ENCODE measurements at places on chromosomes 5 and 9.

GRCh38 chr5:115813719-115814118 lies 2.7 kb downstream of the CDO1 start:
- peak; percentile 9 for DNase-seq

DNA sequence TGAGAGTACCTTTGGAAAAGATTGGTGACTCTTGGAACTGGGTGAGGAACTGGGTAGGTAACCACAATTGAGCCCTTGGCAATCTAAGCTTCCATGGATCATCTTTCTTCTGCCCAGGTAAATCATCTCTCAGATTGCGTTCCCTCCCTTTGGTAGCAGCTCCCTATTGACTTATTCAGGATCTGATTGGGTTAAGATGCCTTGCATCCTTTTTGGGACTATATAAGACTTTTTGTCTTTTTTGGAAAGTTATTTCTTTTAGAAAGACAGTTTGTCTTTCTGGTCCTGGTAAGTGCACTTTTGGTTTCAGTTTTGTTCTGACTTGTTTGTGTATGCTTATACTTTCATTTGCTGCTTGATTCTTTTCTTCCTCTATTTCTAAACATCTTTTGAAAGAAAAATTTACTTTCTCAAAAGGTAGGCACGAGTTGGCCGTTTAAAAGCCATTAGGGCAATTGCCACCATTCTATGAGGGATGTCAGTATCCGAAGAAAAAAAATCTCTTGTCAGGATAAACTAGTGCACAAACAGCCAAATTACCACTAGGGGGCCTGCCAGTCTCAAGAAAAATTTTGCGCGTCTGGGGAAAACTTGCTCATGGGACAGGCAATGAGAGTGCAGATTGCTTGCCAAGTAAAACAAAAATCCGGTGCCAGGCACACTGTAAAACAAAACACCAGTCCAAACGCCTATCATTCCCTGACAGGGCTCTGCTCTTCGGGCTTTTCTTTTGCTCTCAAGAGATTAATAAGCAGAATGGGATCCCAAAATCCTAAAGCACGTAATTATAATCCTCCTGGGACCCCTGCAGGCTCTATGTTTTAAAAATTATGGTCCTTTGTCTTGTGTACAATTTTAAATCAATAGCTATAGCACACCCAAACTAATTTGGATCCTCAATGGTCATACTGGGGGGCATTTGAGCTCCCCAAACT lies 12.8 kb downstream of the OR1J1 start:
- DNase-seq, result peak; percentile 74

GRCh38 chr9:96141128-96141474 lies 160.9 kb downstream of the HSD17B3 start:
- no peak for DNase-seq

DNA sequence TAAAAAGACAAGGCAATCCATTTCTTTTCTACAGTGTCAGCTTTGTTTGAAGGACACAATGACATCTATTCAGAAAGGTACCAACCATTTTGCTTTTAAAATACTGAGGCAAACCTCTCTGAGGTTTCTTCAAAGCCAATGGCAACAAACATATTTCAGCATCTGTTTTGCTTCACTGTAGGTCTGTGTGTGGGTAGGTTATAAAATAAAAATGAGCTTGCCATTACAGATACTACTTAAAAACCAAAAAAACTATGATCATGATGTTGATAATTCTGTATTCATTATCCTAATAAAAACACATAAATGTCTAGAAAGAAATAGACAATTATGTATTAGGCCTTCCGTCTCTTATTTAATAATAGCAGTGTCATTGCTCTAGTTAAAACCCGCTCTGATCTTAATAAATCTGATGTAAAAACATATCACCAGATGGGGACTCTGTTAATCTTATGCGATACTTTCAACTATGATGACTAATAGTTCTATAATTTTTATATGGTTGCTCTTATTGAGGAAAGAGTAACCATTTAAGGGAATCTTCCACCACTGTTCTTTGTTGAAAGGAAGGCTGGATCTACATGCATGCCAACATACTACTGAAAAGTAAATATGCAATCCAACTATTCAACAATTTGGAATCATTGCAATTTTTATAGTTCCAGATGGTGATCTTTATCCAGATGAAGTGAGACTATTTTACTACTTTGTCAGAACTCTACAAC lies 647.2 kb downstream of the PDE4D start:
- no peak for DNase-seq

DNA sequence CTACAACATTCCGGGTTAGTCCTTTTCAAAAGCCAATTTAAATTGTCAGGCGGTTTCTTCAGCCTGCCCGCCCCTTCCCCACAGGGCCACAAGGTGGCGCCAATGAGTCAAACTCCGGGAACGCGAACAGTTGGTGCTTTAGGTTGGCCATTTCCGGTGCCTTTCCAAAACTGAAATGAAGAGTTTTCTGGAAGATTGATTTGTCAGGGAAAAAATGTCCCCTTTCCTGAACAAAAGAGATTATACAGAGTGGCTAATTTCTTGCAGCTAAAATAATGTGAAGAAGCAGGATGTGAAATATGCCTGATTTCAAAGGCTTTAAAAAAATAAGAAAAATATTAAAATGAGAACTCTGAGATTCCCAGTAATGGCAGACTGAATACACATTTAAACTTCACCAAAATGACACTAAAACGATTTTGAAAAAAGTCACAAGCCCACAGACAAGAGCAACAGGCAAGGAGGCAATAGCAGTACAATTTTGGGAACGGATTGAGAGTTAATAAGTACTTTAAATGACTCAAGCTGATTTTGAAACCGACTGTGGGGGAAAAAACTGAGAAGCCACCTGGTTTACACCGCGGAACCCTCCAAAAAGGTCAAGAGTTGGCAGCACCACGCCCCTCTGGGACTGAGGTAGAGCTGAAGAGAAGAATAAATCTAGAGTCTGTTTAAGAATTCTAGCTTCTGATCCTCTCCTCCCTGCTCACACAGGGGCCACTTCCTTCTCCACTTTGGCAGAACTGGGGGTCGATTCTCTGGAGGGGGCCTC lies 45.7 kb downstream of the SLC46A2 start:
- peak; percentile 84 for DNase-seq

Measured in stimulated activated CD4-positive, alpha-beta T cell treated with anti-CD3 and anti-CD28 coated beads, Interleukin-15, amount 100 ng/mL, for 24 hours (primary cell).